HuH-7.5 (cell line): ENCODE measurements at places on chromosomes 3 and 15.

- DNase-seq: no peak
Observed at GRCh38 chr15:33742800-33743199, 225.5 kb upstream of the CHRM5 start.

DNA sequence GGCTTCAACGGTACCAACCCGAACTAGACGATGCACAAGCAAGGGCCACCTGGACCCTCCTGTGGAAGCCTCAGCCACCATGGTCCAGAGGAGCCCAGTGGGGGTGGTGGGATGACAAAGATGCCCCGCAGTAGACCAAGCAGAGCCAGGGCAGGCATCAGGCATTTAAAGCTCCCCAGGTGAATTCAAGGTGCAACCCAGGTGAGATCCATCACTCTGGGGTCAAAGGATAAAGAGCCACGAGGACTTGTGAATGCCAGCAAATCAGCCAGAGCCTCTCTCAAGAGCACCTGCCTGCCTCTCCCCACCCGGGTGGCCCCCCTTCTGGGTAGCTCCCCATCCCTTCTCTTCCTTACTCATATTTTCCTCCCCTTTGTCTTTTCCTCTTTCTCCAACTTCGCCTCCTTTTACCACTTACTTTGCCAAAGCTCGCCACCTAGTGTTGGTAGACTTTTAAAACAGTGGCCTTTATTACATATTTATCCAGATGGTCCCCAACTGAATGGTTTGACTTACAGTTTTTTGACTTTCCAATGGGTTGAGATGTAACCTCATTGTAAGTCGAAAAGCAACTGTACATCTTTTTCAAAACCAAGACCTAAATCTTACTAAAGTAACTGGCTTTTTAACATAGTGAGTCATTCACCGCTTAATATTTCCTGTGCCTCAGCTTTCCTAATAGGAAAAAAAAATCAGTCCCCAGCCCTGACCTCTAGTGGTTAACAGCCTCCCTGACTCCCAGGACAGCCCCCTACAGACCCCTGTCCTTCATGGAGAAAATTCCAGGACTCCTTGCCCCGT, 18.8 kb downstream of the PLA2G4F start:
- no peak for DNase-seq

DNA sequence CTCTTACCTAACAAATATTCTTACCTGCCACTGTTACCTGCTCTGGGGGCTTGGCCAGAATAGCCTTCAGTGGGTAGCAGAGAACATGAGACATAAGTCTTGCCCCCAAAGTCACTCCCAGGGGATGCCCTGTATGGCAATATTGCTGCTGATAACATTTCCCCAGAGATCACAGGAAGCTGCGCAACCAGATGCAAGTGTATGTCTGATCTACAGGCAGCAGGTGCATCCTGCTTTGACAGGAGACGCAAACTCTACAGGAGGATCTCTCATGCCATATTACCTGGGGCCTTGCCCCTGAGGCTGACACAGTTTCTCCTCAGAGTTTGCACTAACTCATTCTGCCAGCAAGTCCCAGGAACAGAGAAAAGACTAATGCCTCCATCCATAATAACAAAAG, 174.4 kb upstream of the LPP start:
- no peak for DNase-seq

DNA sequence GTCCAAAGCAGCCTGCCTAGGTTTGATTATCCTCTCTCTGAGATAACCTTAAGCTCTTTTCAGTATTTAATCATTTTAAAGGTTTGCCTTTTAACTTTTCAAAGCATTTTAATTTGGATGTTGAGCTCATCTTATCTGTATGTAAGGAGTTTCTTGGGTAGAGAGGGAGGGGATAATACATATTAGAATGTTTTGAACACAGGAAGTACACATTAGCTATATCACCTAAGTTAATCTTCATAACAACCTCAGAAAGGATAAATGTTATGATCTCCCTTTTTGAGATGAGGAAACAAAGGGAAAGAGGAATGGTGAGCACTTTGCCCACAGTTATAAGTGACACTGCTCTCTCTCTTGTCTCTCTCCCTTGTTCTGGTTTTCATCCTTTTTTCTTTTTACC, 2.2 kb upstream of the CD47 start:
- DNase-seq: no peak
